ENCODE measurements at places on chromosomes 4 and X. TPM values are rescaled to one million over a fixed set of nuclear protein-coding genes. Genes with fewer than 3 reads are reported as not detected.

- no peak for DNase-seq
Observed at GRCh38 chr4:36363024-36363423, 81.6 kb downstream of the DTHD1 start.

DNA sequence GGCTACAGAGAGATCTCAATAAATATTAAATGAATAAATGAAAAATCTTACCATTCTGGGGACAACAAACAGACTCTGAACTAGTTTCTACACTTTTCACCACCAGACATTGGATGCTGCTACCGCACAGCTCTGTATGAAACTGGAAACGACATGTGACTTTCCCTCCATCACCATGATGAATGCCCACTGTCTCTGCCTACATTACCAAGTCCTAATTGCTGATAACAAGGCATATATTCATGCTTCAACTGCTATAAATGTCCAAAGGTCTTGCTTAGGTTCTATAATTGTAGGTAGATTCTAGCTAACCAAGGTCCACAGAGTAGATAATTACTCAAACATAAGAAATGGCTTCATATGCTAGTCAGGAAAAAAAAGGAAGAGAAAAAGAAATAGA is 399.4 kb upstream of the ADGRL3 start:
- no peak for DNase-seq

GRCh38 chr4:24630937-24631336 is 46.6 kb upstream of the DHX15 start:
- DNase-seq, result peak; percentile 6

GRCh38 chr4:113955948-113956347 is 23.5 kb downstream of the ARSJ start:
- DNase-seq, result no peak

DNA sequence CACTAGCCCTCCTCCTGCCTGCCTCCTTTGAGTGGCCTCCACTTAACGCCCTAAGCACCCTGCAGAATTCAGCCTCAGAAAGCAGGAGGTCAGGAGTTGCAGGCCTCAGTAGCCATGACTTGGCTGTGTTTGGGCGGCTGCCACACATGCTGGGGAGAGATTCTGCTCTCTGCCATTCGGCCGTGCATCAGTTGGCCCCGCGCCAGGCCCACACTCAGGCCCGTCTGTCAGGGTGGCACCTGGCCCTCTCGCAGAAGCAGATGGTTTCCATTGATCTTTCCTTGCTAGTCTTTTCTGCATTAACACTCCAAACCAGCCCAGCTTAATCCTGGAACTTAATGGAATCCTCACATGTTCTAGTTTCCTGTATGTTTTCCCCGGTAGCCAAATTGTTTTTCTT is 30.7 kb upstream of the ATP6AP2 start:
- no peak for DNase-seq

DNA sequence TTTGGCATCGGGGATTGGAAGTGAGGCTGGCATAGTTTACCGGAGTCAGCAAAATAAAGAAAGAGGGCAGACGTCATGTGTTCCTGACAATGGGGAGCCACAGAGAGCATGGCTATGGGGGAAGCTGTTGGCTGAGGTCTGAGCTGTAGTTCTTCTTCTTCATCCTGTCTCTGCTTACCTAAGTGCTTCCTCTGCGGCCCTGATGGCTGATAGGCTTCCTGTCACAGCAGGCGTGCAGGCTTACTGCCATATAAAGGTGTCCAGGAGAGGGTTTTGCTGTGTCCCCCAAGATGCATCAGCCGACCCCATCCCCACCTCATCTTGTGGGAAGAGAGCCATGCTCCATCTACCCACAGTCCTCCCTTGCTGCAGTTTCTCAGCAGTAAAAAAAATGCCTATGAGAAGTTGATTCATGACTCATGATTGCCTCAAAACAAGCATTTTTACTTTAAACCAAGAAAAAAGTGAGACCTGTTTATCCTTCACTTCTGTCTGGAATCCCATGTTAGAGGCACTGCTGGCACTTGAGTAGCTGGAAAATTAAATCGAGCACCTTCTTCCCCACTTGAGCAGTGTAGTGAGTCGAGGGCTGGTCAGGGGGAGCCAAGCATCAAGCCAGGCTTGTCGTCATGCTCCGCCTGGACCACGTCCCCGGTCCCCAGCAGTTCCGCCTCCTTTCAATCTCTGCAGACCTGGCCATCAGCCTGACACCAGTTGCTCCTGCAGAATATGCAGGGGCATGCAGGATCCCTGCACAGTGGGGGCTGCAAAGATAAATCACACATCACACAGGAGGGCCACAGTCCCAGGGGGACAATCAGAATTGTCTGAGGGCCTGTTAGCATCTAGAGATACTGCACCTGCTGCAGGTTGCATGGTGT is 237.8 kb downstream of the EVC2 start:
- peak; percentile 15 for DNase-seq

- peak; percentile 91 for DNase-seq
Observed at GRCh38 chr4:128525387-128525786, 237.8 kb upstream of the PGRMC2 start.

GRCh38 chrX:126027229-126027628 is 138.9 kb downstream of the DCAF12L2 start:
- DNase-seq, result no peak

- DNase-seq, result peak; percentile 12
Observed at GRCh38 chr4:86368433-86368832, 8.6 kb upstream of the MAPK10 start.

GRCh38 chrX:108732630-108733321 is 3.6 kb downstream of the IRS4 start:
- no peak for DNase-seq

DNA sequence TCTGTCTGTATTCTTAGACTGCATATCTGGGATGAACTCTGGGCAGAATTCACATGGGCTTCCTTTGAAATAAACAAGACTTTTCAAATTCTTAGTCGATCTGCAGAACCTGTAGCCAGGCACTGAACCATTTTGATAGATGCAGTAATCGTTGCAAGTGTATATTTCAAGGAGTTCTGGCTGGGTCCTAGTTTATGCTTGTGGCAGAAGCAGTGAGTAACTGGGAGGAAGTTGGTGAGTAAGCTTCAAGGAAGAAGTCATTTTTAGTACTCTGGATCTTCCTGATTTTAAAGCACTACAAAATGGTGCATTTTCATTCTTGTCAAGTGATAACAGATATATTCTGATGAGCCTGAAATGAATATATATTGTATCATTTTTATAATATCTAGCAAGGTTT is 9.5 kb downstream of the HPRT1 start:
- peak; percentile 66 for DNase-seq

DNA sequence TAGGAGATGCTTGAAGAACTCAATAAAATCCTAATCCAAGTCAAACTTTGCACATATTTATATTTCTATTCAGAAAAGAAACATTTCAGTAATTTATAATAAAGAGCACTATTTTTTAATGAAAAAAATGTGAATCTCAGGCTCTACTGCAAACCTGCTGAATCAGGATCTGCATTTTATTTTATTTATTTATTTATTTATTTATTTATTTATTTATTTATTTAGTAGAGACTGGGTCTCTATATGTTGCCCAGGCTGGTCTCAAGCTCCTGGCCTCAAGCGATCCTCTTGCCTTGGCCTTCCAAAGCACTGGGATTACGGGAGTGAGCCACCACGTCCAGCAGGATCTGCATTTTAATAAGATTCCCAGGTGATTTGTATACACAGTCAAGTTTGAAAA is 16.0 kb downstream of the SUPT20HL1 start:
- no peak for DNase-seq

GRCh38 chr4:8756816-8757215 is 114.8 kb downstream of the HMX1 start:
- no peak for DNase-seq

GRCh38 chr4:118279328-118279727 is 73.5 kb downstream of the PRSS12 start:
- DNase-seq, result no peak

DNA sequence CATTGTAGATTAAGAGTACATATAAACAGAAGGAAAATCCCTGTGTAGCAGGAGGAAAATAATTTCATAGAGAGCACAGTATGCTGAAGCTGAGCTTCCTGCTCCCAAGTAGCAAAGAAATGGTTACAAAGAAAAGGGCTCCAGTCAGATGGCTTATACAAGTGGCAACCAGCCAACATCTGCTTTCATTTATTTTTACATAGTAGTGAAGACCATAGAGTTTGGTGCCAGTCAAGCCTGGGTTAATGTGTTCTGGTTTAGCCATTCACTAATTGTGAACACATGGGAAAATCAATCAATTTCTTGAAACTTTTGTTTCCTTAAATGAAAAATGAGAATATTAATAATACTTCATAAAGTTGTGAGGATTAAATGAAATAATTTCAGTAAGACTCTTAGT is 111.3 kb upstream of the ELOVL6 start:
- DNase-seq, result peak; percentile 33

DNA sequence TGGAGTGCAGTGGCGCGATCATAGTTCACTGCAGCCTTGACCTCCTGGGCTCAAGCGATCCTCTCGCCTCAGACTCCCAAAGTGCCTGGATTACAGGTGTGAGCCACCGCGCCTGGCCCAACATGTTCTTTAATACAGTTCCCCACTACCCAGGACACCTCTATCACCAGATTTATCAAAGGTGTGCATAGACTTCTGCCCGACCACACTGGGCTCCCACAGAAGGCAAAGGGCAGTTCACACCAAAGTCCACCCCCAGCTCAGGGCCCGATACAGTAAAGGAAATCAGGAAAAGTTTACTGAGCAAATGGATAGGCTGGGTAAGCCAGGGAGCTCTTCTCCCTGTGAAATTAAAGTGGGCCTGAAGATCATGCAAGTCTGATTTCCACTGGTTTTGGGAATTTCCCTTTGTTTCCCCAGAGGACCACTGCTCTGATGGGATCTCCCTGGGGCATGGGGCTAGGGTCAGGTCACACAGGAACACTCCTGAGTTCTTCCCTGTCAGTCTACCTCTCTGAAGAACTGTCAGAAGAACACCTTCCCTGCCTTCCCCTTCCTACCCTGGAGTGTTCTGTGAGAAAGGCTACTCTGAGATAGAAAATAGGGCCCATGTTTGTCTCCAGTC is 17.7 kb upstream of the PIM2 start:
- DNase-seq, result no peak

- DNase-seq, result no peak
Observed at GRCh38 chrX:150886381-150886780, 12.1 kb downstream of the CD99L2 start.

DNA sequence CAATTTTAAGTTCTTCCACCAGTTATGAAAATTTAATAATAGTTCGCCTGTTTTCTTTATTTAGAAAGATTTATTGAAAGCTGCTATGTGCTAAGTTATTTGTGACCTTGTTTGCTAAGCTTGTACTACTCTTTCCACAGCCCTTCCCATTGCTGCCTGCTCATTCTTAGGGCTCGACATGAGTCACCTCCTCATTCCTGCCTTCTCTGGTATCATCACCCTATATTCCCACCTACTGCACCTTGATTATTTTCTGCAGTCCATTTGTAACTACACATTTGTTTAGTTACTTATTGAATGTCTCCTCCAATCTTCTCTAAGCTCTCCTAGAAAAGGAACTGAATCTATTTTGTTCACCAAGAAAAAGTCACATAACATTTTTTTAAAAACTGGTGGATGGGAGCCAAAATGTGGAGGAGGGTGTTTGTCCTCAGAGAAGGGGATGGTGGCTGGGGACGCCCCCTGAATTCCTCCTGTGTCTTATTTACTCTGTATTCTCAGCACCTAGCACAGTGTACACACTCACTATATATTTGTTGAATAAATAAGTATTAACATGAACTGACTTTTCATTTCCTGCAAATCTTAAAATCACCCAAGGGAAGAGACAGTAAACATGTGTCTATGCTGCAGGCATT is 3.7 kb upstream of the RAB9A start:
- DNase-seq, result peak; percentile 66

DNA sequence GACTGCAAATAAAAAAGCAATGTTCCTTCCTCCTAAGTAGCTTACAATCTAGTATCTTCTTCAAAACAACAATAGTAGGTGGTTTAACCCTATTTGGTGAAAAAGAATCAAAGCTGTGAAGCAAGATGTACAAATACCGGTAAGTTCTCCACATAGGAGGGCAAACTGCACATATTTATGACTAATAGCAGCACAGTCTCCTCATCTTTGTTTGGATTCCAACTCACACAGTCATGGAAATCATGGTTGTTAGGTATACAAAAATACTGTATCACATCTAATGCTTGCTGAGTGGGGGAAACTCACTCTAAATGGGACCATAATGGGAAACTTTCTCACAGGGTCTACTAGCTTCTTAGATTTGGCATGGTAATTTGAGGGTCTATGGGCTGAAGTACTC is 597.2 kb downstream of the INPP4B start:
- peak; percentile 88 for DNase-seq

- no peak for DNase-seq
Observed at GRCh38 chr4:178809921-178810320, 1367.7 kb upstream of the AGA start.

GRCh38 chr4:86565651-86566050 is 28.5 kb upstream of the PTPN13 start:
- DNase-seq, result no peak

GRCh38 chr4:123068081-123068480 is 145.7 kb upstream of the NUDT6 start:
- no peak for DNase-seq

- DNase-seq, result peak; percentile 41
Observed at GRCh38 chr4:42101446-42101975, 50.9 kb downstream of the BEND4 start.

DNA sequence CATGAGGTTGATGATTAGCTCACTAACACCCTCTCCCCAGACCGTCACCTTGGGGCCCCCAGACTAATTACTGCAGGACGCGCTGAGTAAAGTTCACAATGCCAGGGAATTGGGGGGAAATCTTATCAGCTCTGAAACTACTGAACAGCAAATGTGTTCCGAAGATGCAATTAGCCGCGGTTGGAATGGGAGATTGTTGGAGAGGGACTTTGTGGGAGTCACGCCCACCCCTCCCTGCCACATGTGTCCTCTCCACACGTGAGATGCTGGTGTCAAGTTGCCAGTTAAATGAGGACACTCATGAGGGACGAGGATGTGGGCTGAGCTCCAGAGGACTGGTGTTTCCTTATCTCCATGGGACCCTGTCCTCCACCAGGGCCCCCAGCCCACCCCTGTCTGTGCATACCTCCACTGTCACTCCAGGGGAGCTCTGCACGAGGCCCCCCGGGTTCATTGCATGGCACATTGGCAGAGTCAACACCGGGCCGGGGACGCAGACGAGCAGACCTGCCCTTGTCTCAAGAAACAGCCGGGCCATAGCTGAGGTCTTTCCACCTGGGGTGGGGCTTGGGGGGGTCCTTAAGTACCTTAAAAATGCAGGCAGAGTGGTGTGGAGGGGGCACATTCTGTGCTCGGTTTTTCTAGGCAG is 175.4 kb upstream of the PSAPL1 start:
- no peak for DNase-seq

The DRD5 gene
- not detected for total RNA-seq

The WDR19 gene
- 23.7 TPM for total RNA-seq

The GABRE gene
- total RNA-seq, result 20.8 TPM

The ABCG2 gene
- total RNA-seq, result 0.76 TPM

The IRF2 gene
- 15.4 TPM for total RNA-seq

The TMPRSS11B gene
- not detected for total RNA-seq

The APELA gene
- total RNA-seq, result not detected

The IQCM gene
- not detected for total RNA-seq

The DUX4 gene
- not detected for total RNA-seq

The FAM13A gene
- 7.8 TPM for total RNA-seq

The NDNF gene
- 1.9 TPM for total RNA-seq

The GPR173 gene
- 2.7 TPM for total RNA-seq

The PTPN13 gene
- total RNA-seq, result 42.7 TPM

The AR gene
- total RNA-seq, result 4.8 TPM
